ENCODE measurements at places on chromosomes 11 and 22. TPM values are rescaled to one million over a fixed set of nuclear protein-coding genes. Genes with fewer than 3 reads are reported as not detected.

GRCh38 chr22:33579448-33580093 lies 340.7 kb downstream of the LARGE1 start:
- no peak for DNase-seq

GRCh38 chr11:71518506-71519471 lies 8.3 kb upstream of the KRTAP5-7 start:
- DNase-seq = no peak

- no peak for DNase-seq
Observed at GRCh38 chr22:33114565-33114964, 56.4 kb upstream of the SYN3 start.

DNA sequence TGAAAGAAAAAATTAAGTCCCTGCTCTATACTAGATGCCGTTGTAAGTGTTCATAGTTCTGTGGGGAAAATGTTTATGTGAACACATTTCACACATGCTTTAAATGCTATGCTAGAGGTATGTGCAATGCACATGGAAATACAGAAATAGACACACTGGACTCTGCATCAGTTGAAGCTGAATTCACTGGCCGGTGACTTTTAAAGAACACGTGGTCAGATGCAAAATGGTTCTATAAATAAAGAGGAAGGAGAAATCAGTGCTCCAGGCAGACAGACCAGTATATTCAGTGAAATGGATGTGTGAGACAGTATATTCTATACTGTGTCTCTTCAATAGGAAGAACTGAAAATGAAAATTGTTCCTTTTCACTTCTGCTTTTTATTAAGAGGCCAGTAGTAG lies 29.9 kb downstream of the TRPC6 start:
- DNase-seq = no peak

LYVE1 gene
- not detected for total RNA-seq

DNA sequence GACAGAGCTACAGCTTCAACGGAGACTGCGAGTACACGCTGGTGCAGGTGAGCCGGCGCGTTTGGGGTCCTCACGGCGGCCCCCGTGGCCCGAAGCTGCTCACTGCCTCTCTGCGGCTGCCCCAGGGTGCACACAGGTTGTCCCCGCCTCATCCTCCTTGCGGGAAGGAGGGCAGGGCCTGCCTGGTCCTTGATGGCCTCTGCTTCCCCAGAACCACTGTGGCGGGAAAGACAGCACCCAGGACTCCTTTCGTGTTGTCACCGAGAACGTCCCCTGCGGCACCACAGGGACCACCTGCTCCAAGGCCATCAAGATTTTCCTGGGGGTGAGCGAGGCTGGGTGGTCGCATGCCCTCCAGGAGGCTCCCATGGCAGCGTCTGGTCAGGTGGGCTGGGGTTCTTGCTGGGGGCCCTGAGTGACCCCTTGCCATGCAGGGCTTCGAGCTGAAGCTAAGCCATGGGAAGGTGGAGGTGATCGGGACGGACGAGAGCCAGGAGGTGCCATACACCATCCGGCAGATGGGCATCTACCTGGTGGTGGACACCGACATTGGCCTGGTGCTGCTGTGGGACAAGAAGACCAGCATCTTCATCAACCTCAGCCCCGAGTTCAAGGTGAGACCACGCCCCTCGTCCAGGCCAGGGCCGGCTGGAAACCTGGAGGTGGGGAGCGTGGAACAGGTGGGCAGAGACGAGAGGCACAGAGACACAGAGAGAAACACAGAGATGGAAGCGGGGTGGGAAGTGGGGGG lies 19.4 kb downstream of the MUC5AC start:
- DNase-seq = no peak

DDTL gene
- total RNA-seq = 2.1 TPM

DNA sequence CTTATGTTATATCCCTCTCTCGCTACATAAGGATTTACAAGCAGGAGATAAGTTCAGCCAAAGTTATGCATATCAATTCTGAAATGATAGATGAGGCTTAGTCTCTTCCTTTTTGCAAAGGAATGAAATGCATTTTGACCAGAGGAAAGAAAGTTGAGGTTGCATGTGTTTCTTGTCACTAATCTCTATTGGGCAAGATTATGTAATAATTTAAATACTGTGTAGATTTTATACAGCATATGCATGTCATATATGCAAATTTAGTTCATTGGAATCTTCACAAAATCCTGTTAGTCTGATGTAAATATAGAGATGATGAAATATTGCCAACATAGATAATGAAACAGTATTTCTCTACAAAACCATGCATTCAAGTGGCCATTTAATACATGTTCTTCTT lies 858.7 kb upstream of the RAG2 start:
- DNase-seq = no peak

DNA sequence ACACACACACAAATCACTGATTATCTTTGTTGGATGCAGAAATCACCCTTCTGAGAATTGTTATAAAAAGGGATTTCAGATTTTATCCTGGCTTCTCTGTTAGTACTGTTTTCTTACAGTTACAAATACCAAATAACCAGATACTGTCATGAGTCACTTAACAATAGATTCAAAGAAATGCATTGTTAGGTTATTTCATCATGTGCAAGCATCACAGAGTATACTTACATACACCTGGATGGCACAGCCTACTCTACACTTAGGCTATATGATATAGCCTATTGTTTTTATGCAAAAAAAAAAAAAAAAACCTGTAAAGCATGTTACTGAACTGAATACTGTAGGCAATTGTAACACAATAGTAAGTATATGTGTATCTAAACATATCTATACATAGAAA lies 319.2 kb upstream of the ARHGAP42 start:
- DNase-seq = no peak

DNA sequence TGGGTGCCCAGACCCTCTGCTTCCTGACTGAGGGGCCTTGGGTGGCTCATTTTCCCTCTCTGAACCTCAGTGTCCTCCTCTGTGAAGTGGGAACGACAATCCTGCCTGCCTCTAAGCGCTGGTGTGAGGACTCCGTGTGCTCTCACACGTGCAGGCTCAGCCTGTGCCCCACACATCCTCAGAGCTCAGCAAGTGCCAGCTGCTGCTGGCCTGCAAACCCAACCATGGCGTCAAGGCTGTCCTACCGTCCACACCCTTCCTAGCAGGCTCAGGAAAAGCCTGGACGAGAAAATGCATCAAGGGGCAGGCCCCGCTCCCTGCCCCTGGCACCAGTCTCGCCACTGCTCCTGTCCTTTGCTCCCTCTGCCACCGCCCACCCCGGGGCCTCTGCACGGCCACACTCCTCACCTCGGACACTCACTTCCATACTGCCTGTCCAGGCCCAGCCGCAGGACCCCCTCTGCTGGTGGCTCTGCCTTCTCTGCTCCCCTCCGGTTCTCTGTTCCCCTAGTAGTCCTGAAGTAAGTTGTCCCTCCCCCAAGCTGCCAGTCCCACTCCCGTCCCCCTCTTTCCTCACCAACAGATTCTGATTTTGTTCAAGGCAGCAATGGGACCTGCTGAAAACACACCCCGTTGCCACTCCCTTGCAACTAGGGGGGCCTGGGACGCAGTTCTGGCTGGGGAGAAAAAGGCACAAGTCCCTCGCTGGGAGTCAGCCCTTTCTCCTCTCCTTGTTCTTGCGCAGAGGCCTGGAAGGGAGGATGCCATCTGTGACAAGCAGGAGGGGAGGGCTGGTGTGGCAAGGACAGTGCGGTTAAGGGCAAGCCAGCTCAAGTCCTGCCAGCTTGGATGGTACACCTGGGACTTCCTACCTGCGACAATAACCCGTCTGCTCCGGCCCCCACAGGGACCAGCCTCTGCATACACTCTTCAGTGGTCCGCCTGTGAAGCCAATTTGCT lies 62.2 kb downstream of the ARFGAP3 start:
- DNase-seq = no peak

GRCh38 chr11:121391914-121392313 lies 60.2 kb upstream of the SORL1 start:
- no peak for DNase-seq

LARGE2 gene
- 2.5 TPM for total RNA-seq

DNA sequence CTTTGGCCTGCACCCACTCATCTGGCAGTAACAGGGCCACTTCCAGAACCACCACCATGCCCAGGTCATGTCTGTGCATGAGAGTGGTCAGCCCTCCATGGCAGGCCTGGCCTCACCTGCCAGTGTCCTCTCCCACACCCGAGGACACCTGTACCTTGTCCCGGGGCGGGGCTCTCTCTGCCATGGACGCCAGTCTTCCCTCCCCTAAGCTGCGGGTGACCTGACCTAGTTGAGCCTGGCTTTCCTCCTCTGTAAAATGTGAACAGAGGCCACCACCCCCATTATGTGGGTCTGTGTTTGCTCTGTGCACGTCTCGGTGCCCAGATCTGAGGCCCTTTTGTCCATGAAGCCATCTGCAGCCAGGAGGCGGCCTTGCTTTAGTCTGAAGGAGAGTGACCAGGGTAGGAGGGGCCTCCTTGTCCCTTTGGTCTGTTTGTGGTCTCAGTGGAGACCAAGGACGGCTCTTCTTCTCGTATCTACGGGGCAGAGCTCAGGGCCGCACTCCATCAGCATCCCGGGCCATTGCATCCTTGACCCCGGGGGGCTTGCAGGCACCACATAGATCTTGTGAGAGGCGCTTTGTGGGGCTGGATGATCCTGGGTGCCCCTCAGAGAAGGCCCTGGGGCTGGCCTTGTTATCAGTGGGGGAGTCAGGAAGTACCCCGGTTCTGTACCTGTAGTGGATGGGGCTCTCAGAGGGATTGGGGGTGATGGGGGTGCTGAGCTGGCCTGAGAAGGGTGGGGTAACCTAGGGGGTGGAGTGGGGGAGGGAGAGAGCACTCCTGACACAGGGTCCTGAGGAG lies 121.6 kb downstream of the KCNQ1 start:
- DNase-seq = no peak

DNA sequence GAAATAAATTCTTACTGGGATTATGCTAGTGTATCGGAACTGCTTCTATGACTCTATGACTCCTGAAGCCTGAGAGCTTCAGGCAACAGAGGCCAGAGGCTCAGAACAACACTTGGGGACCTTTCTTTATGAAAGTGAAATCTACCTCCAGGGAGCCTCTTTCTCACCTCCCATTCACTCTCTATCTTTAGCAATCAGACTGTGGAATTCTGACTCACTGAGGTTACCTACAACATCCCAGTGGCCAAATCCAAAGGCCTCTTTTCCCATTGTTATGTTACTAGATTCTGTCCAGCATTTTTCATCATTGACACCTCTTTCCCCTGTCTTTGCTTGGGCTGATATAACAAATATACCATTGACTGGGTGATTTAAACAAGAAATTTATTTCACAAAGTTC lies 14.1 kb upstream of the CYB5R2 start:
- DNase-seq = no peak

Measured in epithelial cell of proximal tubule (primary cell).